Cardiac muscle cell (in vitro differentiated cells and primary cell): ENCODE measurements at places on chromosomes 3 and 15. TPM values are rescaled to one million over a fixed set of nuclear protein-coding genes. Genes with fewer than 3 reads are reported as not detected.

DNA sequence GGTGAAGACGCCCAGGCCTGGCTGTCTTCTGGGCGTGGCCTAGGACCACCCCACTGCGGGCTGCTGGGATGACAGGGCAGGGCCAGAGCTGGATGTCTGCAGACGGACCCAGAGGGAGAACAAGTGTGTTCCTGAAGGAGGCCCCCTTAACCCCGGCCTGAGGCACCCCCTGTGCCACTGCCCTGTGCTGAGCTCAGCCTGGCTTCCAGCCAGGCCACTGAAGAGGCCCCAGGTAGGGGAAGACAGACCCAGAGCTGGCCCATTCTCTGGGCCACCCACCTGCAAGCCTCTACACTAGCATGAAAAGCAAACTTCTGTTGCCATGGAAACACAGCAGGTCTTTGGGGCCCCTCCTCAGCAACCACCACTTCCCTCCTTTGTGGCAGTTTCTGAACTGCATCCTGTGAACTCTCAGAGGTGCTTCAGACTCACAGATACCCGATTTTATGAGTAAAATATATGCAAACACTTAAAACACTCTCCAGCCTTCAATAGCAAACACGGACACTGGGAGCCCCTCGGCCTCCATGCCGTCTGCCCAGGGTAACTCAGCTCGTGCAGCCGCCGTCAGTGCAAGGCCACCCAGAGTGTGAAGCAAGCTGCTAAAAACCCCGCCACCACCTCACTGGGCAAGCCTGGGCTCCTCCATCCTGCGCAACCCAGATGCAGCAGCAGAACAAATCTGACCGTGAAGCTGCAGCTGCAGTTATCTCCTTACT is 42.5 kb downstream of the CMTM6 start:
- no peak for DNase-seq

The LHFPL4 gene
- not detected in 2 replicates for total RNA-seq

- DNase-seq: no peak
These were observed 38.3 kb downstream of the HCN4 start for GRCh38 chr15:73330206-73331051.

GRCh38 chr3:87227104-87227834 is at the start of gene CHMP2B:
CHMP2B (plus strand) TSS chr3:87227309; CDS start chr3:87227523, 214 bp downstream.
- DNase-seq: peak; percentile 95

DNA sequence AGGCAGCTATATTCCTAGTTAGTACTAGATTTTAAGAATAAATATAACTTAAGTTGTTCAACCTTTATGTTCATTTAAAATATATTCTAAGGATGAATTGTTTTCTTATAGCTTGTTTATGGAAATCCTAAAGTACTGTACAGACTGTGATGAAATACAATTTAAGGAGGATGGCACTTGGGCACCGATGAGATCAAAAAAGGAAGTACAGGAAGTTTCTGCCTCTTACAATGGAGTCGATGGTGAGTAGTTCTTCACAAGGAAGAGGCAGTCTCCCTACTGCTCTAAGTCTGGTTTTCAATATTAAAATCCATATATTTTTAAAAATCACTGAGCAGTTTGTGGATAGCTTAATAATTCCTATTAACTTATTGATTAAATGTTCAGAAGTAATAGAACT is 29.6 kb downstream of the CALML4 start:
- no peak for DNase-seq

The FEZF2 gene
- not detected in 2 replicates for total RNA-seq

DNA sequence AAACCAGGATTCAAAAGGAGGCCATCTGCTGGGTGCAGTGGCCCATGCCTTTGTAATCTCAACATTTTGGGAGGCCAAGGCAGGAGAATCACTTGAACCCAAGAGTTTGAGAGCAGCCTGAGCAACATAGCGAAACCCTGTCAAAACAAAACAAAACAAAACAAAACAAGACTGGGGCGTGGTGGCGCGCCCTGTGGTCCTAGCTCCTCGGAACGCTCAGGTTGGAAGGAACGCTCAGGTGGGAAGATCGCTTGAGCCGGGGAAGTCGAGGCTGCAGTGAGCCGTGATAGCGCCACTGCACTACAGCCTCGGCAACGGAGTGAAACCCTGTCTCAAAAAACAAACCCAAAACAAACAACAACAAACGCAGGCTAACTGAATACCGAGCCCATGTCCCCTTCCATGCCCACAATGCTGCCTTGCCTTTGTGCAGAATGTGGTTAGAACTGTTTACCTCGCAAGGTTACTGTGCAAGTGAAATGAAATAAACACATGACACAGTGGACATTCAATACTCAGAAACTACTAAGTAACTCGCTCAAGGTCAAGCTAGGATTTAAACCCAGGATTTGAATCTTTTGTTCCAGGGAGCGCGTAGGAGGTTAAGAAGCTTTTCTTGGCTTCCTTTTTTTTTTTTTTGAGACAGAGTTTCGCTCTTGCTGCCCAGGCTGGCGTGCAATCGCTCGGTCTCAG is 766 bp upstream of the EMC4 start:
- DNase-seq: no peak

- DNase-seq: peak; percentile 61
These were observed 12.8 kb downstream of the SH3BP5 start for GRCh38 chr3:15319575-15319974.

The WNT5A gene
- total RNA-seq: 94.2 and 113 TPM in 2 replicates

The PEX5L gene
- total RNA-seq: 0.30 and 0.35 TPM in 2 replicates

GRCh38 chr3:12753275-12754028 is 5.6 kb downstream of the TMEM40 start:
- no peak for DNase-seq

The GOLGA8S gene
- 0.04 TPM in 1 of 2 replicates, not detected in the other for total RNA-seq

DNA sequence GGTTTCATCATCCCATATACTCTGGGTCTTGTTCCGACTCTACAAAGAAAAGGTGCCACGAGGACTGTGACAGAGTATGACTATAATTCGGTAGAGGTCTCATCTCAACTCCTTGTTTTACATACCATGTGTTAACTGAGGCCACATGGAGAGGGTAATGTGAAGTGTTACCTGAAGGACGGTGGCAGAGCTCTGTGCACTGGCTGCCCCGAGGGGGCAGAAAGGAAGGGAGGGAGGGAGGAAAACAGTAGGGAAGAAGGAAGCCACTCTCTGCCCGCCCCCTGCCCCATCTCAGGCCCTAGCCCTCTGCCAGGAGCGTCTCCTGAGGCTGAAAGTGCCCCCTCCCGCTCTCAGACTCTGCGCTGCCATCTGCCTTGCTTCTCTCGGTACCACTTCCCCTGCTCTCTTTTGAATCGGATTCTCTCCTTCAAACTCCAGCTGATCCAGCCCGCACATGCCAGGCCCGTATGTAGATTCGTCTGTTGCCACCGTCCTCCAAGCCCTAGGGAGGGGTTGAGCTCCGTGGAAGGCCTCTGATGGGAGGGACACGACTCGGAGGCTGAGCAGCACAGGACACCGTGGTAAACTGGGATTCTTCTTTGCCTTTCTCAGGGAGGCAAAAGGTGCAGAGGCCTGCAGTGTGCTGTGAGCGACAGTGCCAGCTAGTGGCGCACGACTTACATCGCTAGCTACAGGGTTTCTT is 70.5 kb upstream of the ATP10A start:
- peak; percentile 79 for DNase-seq

The WNT7A gene
- not detected in 2 replicates for total RNA-seq

GRCh38 chr15:33040496-33040895 is 154.0 kb downstream of the FMN1 start:
- no peak for DNase-seq

- DNase-seq: no peak
These were observed 36.6 kb downstream of the PSTPIP1 start for GRCh38 chr15:77031376-77032050.

DNA sequence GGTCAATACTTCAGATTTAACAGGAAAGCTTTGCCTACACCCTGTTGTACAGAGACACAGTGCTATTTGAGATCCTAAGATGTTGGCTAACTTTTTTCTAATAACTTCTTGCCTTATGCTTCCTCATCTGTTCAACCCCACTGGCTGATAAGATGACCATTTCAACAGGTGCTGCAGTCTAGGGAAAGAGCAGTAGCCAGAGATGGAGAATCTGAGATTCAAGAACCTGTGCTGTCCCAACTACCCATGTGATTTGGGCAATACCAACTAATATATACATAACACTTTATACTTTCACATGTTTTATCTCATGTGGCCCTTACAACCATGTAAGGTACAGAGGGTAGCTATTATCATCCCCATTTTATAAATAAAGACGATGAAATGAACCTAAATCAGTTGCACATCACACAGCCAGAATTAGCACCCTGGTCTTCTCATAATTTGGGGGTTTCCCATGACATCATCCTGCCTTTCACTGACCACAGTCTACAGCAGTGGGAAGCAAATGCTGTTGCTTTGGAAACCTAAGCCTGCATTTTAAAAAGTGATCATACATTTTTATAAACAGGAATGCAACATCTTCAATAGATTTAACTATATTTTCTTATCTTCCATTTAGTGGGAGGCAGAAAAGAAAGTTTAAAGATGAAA is 9.7 kb downstream of the TTC23 start:
- DNase-seq: no peak
